Pancreas (tissue), 10 donors: ENCODE measurements at places on chromosomes 2 and 18. TPM values are rescaled to one million over a fixed set of nuclear protein-coding genes. Genes with fewer than 3 reads are reported as not detected.

SLC40A1 gene
- 43.4 TPM for total RNA-seq

SANBR gene
- total RNA-seq, result 1.7 TPM

AQP4 gene
- total RNA-seq, result 0.28 TPM

RMND5A gene
- total RNA-seq, result 14.7 TPM

CLEC4F gene
- 0.23 TPM for total RNA-seq

VWC2L gene
- total RNA-seq, result not detected

ZC3H6 gene
- total RNA-seq, result 5.5 TPM

MBD2 gene
- 60.5 TPM for total RNA-seq

GBX2 gene
- not detected for total RNA-seq
